ENCODE measurements at places on chromosomes 12 and 14. TPM values are rescaled to one million over a fixed set of nuclear protein-coding genes. Genes with fewer than 3 reads are reported as not detected.

GDF3 gene
- not detected for total RNA-seq

CLEC4C gene
- total RNA-seq: not detected

RASAL1 gene
- total RNA-seq: 85.9 TPM

TAS2R43 gene
- total RNA-seq: 1.8 TPM

CPNE6 gene
- total RNA-seq: not detected

GUCY2C gene
- not detected for total RNA-seq

MFAP5 gene
- not detected for total RNA-seq

MYH6 gene
- not detected for total RNA-seq

RHEBL1 gene
- total RNA-seq: 2.0 TPM

CHGA gene
- 0.24 TPM for total RNA-seq

GTF2A1 gene
- 35.9 TPM for total RNA-seq

FAM181A gene
- not detected for total RNA-seq

MOK gene
- 107 TPM for total RNA-seq

TRIAP1 gene
- total RNA-seq: 34.4 TPM

AVPR1A gene
- total RNA-seq: 0.98 TPM

PARPBP gene
- 28.1 TPM for total RNA-seq

LRRIQ1 gene
- 2.1 TPM for total RNA-seq

NUP107 gene
- 110 TPM for total RNA-seq

TSPAN11 gene
- total RNA-seq: not detected

PAX9 gene
- total RNA-seq: 4.5 TPM

SIX4 gene
- total RNA-seq: 22.8 TPM

KRT2 gene
- not detected for total RNA-seq

DNA sequence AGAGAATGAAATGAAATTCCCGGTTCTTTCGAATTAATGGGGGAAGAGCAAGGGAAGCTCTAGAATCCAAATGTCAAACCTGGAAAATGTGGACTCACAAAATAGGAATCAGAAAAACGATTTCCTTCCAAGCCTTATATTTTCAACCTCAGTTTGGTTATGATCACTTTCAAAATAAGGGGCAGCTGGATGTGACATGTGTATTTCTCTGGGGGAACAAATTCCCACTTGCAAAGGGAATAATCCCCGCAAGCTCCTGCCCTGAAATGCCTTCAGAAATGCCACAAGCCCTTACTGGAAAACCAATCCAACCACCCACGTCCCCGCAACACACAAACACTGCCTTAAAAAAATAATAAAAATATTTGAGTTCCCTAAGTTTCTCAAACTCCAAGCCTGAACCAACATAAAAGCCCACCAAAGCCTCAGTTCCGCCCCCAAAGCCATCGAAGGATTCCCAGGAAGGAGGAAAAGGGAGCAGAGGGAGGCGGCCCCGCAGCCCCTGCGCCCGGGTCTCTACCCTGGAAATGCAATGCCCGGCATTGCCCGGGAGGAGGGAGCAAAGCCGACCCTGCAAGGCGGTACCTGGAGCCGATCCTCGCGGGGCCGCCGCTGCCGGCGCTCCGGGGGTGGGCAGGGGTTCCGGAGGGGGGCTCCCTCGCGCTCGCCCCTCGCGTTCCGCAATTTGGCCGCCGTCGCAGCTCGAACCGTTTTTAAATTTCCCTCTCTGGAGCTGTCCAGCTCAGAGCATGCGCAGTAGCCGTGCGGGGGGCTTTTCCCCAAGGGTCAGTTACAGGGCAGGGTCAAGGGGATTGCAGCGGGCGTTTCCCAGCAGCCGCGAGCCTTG, at the start of gene FOXN4:
TSS of gene FOXN4 (minus strand) at position 751 of the 847 bp plus-strand sequence. CDS start 963 bp downstream, outside the sequence.
- no peak for DNase-seq
- peaks cover 19% of the 10 kb centered on the region for H3K4me1 ChIP-seq
- no peak within 1 kb of the TSS for H3K27ac ChIP-seq
- peaks cover 14% of the 10 kb centered on the region for H3K36me3 ChIP-seq
- H3K4me3 ChIP-seq: peak within 1 kb of the TSS; percentile 78

GRCh38 chr12:211639-212414, 2.1 kb downstream of the SLC6A12 start:
- H3K4me1 ChIP-seq: peaks cover 22% of the 10 kb centered on the region
- no peak overlapping the region for H3K27ac ChIP-seq
- peaks cover 91% of the 10 kb centered on the region for H3K27me3 ChIP-seq

GRCh38 chr12:25361511-25361910, 110.8 kb upstream of the KRAS start:
- no peaks in the 10 kb centered on the region for H3K27me3 ChIP-seq
- DNase-seq: no peak
- H3K36me3 ChIP-seq: no peaks in the 10 kb centered on the region
- no peak overlapping the region for H3K27ac ChIP-seq
- no peaks in the 10 kb centered on the region for H3K4me1 ChIP-seq
- no peak overlapping the region for H3K4me3 ChIP-seq

- no peaks in the 10 kb centered on the region for H3K27me3 ChIP-seq
- no peaks in the 10 kb centered on the region for H3K36me3 ChIP-seq
- no peak overlapping the region for H3K4me3 ChIP-seq
- H3K4me1 ChIP-seq: no peaks in the 10 kb centered on the region
- no peak for DNase-seq
Measured at GRCh38 chr12:72075401-72075800, 136.8 kb downstream of the TPH2 start.

GRCh38 chr12:109779382-109779781, 53.8 kb downstream of the TRPV4 start:
- peaks cover 12% of the 10 kb centered on the region for H3K36me3 ChIP-seq
- peaks cover 7% of the 10 kb centered on the region for H3K4me1 ChIP-seq
- H3K27ac ChIP-seq: no peak overlapping the region
- DNase-seq: no peak

DNA sequence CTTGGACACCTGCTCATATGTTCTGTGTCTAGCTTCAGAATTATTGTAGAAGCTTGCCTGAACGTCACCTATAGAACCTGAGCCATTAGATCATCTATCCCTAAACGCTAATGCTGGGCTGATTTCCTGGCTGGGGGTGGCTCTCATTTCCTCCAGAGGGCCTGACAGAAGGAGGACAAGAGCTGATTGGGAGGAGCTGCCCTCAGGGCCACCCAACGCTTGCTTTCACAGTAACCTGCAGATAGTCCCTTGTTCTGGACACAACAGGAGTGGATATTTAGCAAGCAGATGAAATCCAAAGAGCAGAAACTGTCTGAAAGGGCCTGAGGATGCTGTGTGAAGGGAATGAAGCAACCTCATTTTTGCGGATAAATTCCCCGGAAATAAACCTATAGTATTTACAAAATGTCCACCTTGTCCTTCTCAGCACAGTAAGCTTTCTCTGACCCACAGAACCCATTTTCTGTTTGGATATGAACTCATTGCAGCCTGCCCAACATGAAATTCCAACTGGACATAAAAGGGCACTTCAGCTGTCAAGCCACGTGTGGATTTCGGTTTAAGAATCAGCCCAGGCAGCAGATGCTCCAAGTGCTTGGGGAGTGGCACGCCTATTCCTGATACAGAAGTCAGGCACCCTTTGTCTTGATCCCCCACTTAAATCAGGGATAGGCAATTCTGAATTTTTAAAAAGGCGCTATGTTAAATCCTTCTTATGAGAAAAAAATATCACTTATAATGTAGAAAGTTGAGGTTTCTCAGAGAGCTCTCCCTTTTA, 32.8 kb upstream of the TUBA1C start:
- no peaks in the 10 kb centered on the region for H3K4me1 ChIP-seq
- peaks cover 11% of the 10 kb centered on the region for H3K36me3 ChIP-seq
- H3K4me3 ChIP-seq: no peak overlapping the region
- H3K27ac ChIP-seq: no peak overlapping the region

DNA sequence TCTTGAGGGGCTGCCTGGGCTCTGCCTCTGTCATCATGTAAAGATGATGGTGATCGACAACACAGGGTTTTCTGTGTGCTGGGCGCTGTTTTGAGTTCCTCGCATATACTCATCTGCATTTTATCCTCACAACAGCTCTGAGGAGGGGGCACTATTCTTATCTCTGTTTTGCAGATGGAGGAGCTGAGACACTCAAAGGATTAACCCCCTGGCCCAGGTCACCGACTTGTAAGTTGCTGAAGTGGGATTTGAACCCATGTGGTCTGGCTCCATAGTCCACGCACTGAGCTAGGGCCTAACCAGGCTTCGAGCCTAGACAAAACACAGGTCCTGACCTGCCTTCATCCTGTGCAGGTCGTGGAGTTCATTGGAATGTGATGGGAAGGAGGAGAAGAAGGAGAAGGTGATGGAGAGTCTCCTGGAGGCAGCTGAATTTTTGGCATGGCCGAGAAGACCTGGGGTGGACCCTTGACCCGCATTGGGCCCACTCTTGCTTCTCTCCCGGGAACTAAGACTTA, 140.0 kb downstream of the ASCL4 start:
- no peak for DNase-seq
- peaks cover 83% of the 10 kb centered on the region for H3K27me3 ChIP-seq
- H3K4me1 ChIP-seq: no peaks in the 10 kb centered on the region
- no peak overlapping the region for H3K27ac ChIP-seq

DNA sequence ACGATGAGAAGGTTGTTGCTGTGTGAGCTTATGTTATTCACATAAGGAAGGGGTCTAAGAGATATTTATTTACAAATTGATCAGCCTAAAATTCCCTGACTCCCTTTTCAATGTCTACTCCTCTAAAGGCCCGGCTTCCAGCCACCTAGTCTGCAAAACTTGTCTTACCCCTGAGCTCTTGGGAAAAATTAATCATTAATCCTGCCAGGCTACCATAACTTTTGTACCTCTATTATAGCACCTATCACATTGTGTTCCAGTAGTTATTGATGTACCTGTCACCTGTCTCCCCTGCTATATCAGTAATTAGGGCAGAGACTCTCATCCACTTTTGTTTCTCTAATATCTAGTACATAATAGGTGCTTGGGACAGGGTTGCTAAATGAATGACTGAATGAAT, 29.3 kb upstream of the FRS2 start:
- H3K27ac ChIP-seq: no peak overlapping the region
- no peak for DNase-seq
- peaks cover 17% of the 10 kb centered on the region for H3K4me1 ChIP-seq
- H3K36me3 ChIP-seq: no peaks in the 10 kb centered on the region
- no peaks in the 10 kb centered on the region for H3K27me3 ChIP-seq
- H3K4me3 ChIP-seq: no peak overlapping the region

- H3K36me3 ChIP-seq: peaks cover 19% of the 10 kb centered on the region
- no peaks in the 10 kb centered on the region for H3K27me3 ChIP-seq
- peak overlapping the region; percentile 77 for H3K27ac ChIP-seq
- H3K4me1 ChIP-seq: peaks cover 27% of the 10 kb centered on the region
- DNase-seq: no peak
- no peak overlapping the region for H3K4me3 ChIP-seq
Measured at GRCh38 chr12:95700316-95700785, 90.2 kb downstream of the NTN4 start.

- H3K27me3 ChIP-seq: no peaks in the 10 kb centered on the region
- H3K4me1 ChIP-seq: peaks cover 2% of the 10 kb centered on the region
- no peak overlapping the region for H3K27ac ChIP-seq
- no peak for DNase-seq
Measured at GRCh38 chr14:31071151-31071550, 45.0 kb upstream of the STRN3 start.

DNA sequence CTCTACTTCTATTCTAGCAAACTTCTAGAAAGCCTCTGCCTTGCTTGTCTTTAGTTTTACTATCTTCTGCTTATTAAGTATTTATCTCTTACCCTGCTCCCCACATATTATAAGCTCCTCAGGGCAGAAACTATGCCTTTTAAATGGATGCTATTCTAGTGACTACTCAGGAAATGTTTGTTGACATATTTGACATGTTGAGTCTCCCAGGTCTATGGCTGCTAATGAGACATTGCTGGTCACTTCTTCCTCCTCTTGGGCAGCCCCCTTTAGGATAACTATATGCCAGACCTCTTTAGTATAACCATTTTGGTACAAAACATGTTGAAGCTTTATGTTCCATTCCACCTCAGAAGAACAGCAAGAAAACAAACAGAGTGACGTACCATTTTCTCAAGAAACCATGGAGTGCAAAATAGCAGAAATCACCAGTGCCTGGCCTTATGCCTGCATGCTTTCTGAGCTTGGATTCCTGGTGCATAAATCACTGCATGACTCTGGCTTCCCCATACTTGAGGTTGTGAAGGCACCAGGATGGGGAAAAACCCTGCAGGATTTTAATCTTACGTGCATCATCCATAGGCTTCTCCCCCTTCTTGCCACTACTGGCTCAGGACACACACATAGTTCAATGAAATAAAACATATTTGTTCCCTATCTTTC, 202.6 kb downstream of the TMX1 start:
- H3K4me3 ChIP-seq: no peak overlapping the region
- peak; percentile 41 for DNase-seq
- H3K27ac ChIP-seq: peak overlapping the region; percentile 0
- peaks cover 32% of the 10 kb centered on the region for H3K4me1 ChIP-seq
- H3K36me3 ChIP-seq: no peaks in the 10 kb centered on the region
- H3K27me3 ChIP-seq: no peaks in the 10 kb centered on the region

GRCh38 chr14:83975435-83975834, 1554.5 kb upstream of the FLRT2 start:
- no peak overlapping the region for H3K27ac ChIP-seq
- no peaks in the 10 kb centered on the region for H3K27me3 ChIP-seq
- H3K4me1 ChIP-seq: no peaks in the 10 kb centered on the region

GRCh38 chr14:73787486-73788316, 63.9 kb upstream of the PTGR2 start:
- peak overlapping the region; percentile 75 for H3K27ac ChIP-seq
- H3K36me3 ChIP-seq: peaks cover 28% of the 10 kb centered on the region
- DNase-seq: no peak
- no peaks in the 10 kb centered on the region for H3K27me3 ChIP-seq

GRCh38 chr12:54378796-54379397, 5.6 kb downstream of the ZNF385A start:
- peaks cover 11% of the 10 kb centered on the region for H3K36me3 ChIP-seq
- peaks cover 32% of the 10 kb centered on the region for H3K4me1 ChIP-seq
- H3K27me3 ChIP-seq: no peaks in the 10 kb centered on the region

GRCh38 chr12:58450868-58451482, 469.3 kb downstream of the LRIG3 start:
- no peak overlapping the region for H3K4me3 ChIP-seq
- H3K27me3 ChIP-seq: no peaks in the 10 kb centered on the region
- H3K4me1 ChIP-seq: peaks cover 8% of the 10 kb centered on the region
- no peaks in the 10 kb centered on the region for H3K36me3 ChIP-seq
- no peak for DNase-seq
- no peak overlapping the region for H3K27ac ChIP-seq

DNA sequence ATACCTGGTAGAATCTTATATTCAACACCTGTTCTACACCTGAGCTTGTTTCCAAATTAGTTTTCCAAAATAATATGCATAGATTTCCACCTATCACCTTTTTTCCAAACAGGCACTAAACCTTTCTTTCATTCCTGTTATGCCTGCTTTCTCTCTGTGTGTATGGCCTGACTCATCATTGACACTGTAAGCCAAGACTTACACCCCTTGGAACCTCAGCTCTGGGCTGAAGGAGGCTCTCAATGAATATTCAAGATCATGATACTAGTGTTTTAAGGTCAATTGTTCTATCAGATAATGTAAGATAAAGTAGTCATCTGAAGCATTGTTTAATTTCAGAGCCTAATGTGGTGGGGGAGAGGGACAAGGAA, 1193.3 kb downstream of the FLRT2 start:
- peaks cover 10% of the 10 kb centered on the region for H3K4me1 ChIP-seq
- H3K27ac ChIP-seq: no peak overlapping the region
- no peak overlapping the region for H3K4me3 ChIP-seq
- no peaks in the 10 kb centered on the region for H3K27me3 ChIP-seq

- H3K4me1 ChIP-seq: no peaks in the 10 kb centered on the region
- H3K4me3 ChIP-seq: no peak overlapping the region
- DNase-seq: peak; percentile 94
- no peak overlapping the region for H3K27ac ChIP-seq
- H3K36me3 ChIP-seq: no peaks in the 10 kb centered on the region
- H3K27me3 ChIP-seq: peaks cover 37% of the 10 kb centered on the region
Measured at GRCh38 chr12:131104463-131105350, 151.0 kb downstream of the ADGRD1 start.

Measured in Calu3 (cell line).